ENCODE measurements at places on chromosomes 7 and 10. TPM values are rescaled to one million over a fixed set of nuclear protein-coding genes. Genes with fewer than 3 reads are reported as not detected.

ITPRID1 gene
- 0.13 TPM for total RNA-seq

DNA sequence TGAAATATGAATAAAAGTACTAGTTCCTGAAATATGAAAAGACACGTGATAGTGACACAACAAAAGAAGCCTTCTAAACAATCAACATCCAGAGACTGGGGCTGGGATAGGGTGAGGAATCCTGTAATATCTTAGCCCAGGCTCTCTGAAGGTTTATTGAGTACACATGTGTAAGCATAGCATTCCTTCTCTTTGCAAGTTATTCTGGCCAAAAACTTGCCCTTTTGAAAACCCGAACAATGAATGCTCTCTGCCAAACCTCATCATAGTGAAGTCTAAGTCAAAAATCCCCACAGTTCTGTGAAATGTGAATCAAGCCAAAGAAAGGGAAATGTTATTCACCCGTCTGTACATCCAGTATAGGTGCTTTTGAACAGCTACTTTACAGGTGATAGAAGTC, 11.6 kb downstream of the SEMA3D start:
- no peak overlapping the region for H3K27ac ChIP-seq
- no peak for DNase-seq
- H3K36me3 ChIP-seq = no peaks in the 10 kb centered on the region
- no peaks in the 10 kb centered on the region for H3K27me3 ChIP-seq

- no peak overlapping the region for H3K27ac ChIP-seq
- H3K36me3 ChIP-seq = no peaks in the 10 kb centered on the region
- H3K27me3 ChIP-seq = no peaks in the 10 kb centered on the region
- H3K4me1 ChIP-seq = peaks cover 8% of the 10 kb centered on the region
- DNase-seq = no peak
- no peak overlapping the region for H3K4me3 ChIP-seq
Measured at GRCh38 chr10:113180401-113181154, 230.5 kb downstream of the TCF7L2 start.

GRCh38 chr7:112395411-112395810, 54.8 kb upstream of the IFRD1 start:
- H3K36me3 ChIP-seq = no peaks in the 10 kb centered on the region
- no peak overlapping the region for H3K27ac ChIP-seq
- no peak overlapping the region for H3K4me3 ChIP-seq
- no peaks in the 10 kb centered on the region for H3K27me3 ChIP-seq
- no peak for DNase-seq

DNA sequence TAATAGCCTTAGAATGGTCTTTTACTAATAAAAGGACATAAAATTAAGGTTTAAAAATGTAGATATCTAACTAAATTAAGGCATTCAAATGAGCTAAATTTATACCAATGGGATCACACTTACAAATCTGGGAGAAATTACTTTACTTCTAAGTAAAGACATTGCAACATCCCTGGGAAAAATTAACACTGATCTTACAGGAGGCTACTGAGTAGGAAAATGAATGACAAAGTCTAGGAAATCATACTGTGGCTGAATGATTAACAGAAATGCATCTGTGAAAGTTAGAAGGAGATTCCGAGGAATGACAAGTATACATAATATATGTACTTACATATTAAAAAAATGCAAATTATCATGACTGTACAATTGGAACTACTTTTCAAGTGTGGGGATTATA, 38.3 kb downstream of the CACNA2D1 start:
- no peaks in the 10 kb centered on the region for H3K4me1 ChIP-seq
- no peaks in the 10 kb centered on the region for H3K27me3 ChIP-seq
- H3K27ac ChIP-seq = no peak overlapping the region
- no peak for DNase-seq

ELN gene
- total RNA-seq = 5.6 TPM

DNA sequence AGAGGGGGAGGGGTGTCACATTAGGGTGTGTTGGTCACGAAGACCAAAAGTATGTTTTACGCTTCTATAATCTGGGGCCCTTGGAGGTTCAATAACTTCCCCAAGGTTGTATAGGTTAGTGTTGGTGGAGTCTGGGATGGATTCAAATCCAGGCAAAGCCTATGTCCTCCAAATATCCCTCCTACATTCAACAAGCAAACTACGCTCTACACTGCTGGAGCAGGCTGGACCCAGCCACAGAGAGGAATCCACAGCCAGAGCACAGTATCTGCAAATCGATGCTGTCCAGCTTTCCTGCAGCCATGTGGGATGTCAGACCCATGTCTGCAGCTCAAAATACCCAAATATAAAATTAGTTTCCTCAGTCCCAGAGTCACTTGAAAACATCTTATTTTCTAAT, 198.0 kb downstream of the COBL start:
- no peak overlapping the region for H3K4me3 ChIP-seq
- H3K27me3 ChIP-seq = no peaks in the 10 kb centered on the region
- no peaks in the 10 kb centered on the region for H3K36me3 ChIP-seq
- H3K4me1 ChIP-seq = no peaks in the 10 kb centered on the region
- no peak for DNase-seq

DNA sequence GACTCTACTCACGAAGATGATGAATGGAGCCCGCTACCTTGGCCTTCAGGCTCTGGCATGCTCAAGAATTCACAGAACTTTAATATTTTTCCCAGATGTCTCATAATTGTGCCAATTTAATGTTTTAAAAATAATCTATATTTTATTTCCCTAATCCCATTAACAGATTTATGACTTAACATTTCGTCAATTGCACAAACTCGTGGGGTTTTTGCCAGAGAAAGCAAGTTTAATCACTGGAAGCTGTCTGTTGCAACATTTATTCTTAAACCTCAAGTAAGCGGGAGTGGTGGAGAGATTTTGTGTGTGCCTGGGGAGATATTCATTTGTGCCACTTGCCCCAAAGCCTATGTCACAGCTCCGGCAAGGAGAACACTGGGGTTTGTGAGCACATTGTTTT, 117.9 kb downstream of the TEX36 start:
- no peaks in the 10 kb centered on the region for H3K4me1 ChIP-seq
- no peaks in the 10 kb centered on the region for H3K36me3 ChIP-seq
- H3K27ac ChIP-seq = no peak overlapping the region

All from H1 (cell line).